Activated CD8-positive, alpha-beta memory T cell treated with anti-CD3 and anti-CD28 coated beads, Interleukin-2, amount 50 U/mL, for 4 hours (primary cell): ENCODE measurements at places on chromosomes 1 and 21.

DNA sequence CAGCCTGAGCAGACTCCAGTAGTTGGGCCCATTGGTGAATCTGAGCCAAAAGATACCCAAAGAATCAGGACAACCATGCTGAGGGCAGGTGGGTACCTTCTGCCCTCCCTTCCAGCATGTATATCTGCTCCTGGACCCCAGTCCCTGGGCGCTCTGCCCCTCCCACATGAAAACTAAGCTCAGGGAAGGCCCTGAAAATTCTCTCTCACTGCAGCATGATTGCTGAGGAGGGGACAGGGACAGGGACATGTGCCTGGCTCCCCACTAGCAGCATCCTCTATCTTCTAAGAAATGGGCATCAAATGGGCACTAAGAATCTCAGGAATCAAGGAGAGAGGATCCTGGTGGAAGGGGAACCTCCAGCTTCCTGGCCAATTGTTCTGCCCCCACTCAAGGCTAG, 446.0 kb downstream of the MATN1 start:
- DNase-seq = no peak

DNA sequence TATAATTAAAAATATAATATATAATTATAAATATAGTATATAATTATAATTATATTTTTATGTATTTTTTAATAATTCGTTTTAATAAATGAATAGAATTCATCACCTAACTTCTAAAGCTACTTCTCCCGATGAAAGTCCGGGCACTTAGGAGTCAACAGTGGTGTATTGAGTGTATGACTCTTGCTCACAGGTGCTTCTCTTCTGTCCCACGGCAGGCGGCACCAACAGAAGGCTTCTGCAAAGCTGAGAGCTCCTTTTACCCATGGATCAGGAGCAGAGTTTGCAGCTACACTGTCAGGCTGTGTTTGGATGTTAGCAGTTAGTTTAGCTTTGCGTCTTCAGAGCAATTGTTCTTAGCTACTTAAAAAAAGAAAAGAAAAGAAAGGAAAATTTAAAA, 122.4 kb downstream of the LIPI start:
- DNase-seq = no peak

- DNase-seq = peak; percentile 18
These were observed at the start of gene TRIM58 for GRCh38 chr1:247857069-247857984. Gene TRIM58 (plus strand): TSS chr1:247857187. CDS start chr1:247857247, 60 bp downstream.

GRCh38 chr1:41504114-41505035, 19.9 kb upstream of the EDN2 start:
- DNase-seq = no peak

- no peak for DNase-seq
These were observed 66.7 kb downstream of the TGFBR3 start for GRCh38 chr1:91819038-91819788.

GRCh38 chr1:21491488-21492355, 17.5 kb upstream of the ALPL start:
- DNase-seq = no peak

GRCh38 chr1:48018799-48019198, 21.6 kb upstream of the TRABD2B start:
- DNase-seq = no peak

DNA sequence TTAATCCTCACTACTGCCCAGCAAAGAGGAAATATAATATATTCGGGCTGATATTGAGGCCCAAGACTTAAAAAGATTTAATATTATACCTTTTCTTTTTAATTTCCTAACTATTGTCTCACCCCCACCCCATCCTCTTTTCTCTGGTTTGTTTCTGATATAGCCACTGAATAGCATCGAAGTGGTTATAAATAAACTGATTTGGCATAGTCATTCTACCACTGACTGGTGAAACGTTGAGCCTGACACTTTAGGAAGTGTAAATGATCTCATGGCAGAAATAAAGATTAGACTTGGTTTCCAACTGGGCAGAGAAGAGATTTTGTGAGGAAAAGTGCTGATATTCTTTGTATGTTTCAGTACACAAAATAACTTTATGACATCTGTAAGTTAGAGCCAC, 39.3 kb downstream of the DTL start:
- DNase-seq = no peak

DNA sequence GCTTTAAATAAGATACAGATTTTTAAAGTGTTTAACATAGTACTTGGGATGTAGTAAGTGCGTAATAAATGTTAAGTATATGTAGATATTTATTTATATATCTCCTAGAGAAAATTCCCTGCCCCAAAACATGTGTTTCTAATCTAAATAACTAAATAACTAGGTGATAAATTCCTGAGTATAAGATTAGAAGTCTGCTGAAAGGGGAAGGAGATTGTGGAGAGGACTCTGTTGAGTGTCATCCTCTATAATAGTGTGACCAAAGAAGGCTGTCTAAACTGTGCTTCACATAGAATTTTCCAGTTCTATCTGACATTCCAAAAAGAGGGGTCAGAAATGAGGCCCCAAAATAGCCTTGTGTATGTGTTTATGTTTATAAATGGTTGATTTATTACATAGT, 590.5 kb upstream of the ADAMTS5 start:
- DNase-seq = no peak

DNA sequence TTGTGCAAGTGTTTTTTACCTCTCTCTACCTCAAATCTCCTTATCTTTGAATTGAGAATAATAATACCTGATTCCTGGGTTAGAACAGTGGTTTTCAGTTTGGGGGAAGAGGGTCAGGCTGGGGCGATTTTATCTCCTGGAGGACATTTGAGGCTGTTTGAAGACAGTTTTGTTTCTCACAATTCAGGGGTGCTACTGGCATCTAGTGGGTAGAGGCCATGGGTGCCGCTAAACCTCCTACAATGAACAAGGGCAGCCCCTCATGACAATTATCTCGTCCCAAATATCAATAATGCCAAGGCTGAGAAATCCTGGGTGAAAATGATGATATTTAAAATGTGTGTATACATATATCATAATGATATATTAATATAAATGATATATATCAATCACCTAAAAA, 139.1 kb upstream of the USH2A start:
- DNase-seq = no peak

GRCh38 chr21:35025206-35026152, 23.6 kb downstream of the RUNX1 start:
- no peak for DNase-seq

- DNase-seq = no peak
These were observed 174.7 kb downstream of the ADGRL4 start for GRCh38 chr1:78831731-78832360.

- DNase-seq = no peak
These were observed 28.3 kb downstream of the TLCD4 start for GRCh38 chr1:95145493-95145892.

GRCh38 chr1:88216441-88216840, 467.6 kb upstream of the PKN2 start:
- no peak for DNase-seq

DNA sequence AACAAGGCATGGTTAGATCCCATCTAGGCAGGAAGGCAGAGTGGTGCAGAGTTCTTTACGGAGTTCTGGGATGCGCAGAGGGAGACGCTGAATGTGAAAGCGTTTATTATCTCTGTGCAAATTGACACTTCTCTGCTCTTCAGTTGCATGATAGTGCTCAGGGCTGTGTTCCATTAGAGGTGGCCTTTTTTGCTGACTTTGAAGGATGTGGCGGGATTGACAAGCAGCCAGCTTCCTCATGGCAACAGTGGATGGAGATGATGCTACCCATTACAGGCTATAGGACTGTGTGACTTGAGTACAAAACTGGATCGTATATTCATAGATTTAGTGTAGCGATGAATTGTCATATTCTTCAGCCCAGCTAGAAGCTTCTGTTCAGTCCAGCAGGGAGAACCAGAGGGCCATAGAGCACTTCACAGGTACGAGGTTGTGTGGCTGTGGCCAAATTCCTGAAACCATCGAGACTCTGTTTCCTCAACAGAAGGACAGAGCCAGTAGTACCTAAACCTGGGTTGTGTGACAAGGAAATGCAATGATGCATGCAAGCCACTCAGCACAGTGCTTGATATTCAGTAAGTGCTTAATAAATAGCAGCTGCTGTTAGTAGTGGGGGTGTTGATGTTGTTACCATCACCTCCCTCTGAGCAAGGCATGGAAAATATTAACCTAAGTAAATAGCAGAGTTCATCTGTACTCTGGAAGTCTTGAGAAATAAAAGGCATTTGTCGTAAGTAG, 430.0 kb upstream of the KAZN start:
- no peak for DNase-seq

- DNase-seq = no peak
These were observed 9.9 kb downstream of the SNRPE start for GRCh38 chr1:203871114-203871880.

- DNase-seq = no peak
These were observed 710 bp upstream of the PDXK start for GRCh38 chr21:43717967-43718871.

GRCh38 chr1:87685311-87686135, 356.8 kb downstream of the LMO4 start:
- DNase-seq = no peak

DNA sequence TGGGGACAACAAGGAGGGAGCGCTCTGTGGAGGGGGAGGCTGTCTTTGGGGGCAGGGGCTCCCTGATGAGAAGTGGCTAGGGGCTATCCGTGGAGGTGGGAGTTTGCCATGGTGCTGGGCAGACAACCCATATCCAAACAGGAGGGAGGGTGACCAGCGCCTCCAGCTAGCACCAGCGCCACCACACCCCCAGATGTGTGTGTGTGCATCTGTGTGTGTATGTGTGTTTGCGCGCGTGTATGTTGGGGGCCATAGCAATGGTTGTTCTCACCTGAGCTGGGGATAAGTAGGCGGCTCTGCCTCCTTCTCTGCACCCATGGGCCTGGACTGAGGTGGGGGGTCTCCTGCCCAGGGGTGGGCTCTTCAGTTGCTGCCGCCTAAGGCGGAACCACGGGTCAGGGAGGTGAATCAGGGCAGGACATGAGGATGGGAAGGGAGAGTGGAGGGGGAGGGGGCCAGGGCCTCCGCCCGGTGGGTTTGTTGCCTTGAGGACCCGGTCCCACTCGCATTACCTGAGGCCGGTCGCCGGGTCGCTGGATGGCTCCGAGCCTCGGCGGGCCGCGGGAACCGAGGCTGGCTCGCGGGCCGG, 345 bp downstream of the HPCAL4 start:
- DNase-seq = no peak

DNA sequence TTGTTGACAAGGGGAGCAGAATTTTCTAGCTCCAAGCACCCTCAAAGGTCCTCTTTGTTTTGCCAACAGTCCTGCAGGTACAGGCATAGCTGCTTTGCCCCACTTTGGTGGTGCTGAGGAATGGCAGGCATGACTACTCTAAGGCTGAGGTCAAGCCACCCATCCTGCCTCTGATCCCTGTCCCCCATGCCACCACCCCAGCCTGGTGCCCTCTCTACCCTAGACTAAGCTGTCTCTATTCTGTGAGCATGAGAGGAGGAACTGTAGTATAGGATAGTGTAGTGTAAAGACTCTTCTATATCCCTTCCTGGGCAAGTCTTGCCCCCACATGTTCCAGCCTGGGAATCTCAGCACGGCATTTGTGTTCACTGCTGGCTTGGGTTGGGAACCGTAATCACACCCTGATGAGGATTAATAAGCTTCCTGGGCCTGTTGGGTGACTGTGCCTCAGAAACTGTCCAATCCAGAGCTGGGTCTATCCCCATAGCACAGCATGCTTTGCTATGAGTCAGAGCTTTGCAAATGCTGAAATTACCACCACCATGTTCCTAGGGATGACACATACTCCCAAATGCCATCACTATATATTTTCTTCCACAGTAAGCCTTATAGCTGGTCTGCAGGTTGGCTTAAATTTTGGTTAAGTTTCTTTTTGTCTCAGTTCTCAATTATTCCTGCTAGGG, 105.7 kb upstream of the PPP2R5A start:
- DNase-seq = no peak

DNA sequence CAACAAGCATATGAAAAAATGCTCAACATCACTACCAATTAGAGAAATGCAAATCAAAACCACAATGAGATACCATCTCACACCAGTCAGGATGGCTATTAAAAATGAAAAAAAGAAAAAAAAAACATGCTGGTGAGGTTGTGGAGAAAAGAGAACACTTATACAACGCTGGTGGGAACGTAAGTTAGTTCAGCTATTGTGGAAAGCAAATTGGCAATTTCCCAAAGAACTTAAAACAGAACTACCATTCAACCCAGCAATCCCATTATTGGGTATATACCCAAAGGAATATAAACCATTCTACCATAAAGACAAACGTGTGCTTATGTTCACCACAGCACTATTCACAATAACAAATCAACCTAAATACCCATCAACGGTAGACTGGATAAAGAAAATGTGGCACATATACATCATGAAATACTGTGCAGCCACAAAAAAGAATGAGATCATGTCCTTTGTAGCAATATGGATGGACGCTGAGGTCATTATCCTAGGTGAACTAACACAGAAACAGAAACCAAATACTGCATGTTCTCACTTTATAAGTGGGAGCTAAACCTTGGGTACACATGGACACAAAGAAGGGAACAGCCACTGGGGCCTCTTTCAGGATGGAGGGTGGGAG, 49.5 kb downstream of the LYST start:
- DNase-seq = no peak

- no peak for DNase-seq
These were observed 21.2 kb upstream of the ELK4 start for GRCh38 chr1:205652984-205653383.

GRCh38 chr1:10059342-10059718, 26.6 kb downstream of the UBE4B start:
- no peak for DNase-seq

GRCh38 chr1:21573971-21574465, 64.8 kb downstream of the ALPL start:
- no peak for DNase-seq

GRCh38 chr1:22317231-22317919, 134.3 kb upstream of the ZBTB40 start:
- DNase-seq = no peak

- DNase-seq = no peak
These were observed 64.6 kb upstream of the AK4 start for GRCh38 chr1:65083263-65083896.

DNA sequence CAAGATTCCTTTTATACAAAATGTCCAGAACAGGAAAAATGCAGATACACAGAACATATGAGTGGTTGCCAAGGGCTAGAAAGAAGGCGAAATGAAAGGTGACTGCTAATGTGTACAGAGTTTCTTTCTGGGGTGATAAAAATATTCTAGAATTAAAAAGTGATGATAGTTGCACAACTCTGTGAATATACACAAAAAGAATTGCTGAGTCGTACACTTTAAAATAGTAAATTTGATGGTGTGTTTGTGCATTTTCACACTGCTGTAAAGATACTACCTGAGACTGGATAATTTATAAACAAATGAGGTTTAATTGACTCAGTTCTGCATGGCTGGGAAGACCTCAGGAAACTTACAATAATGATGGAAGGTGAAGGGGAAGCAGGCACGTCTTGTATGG, 23.9 kb downstream of the KLHDC7A start:
- DNase-seq = no peak

- no peak for DNase-seq
These were observed 5.5 kb downstream of the DYNLT5 start for GRCh38 chr1:66757722-66758240.
